NCI-H446 (cell line): ENCODE measurements at places on chromosomes 5 and 9.

- no peak for DNase-seq
These were observed 335.7 kb upstream of the IZUMO3 start for GRCh38 chr9:24881361-24881760.

DNA sequence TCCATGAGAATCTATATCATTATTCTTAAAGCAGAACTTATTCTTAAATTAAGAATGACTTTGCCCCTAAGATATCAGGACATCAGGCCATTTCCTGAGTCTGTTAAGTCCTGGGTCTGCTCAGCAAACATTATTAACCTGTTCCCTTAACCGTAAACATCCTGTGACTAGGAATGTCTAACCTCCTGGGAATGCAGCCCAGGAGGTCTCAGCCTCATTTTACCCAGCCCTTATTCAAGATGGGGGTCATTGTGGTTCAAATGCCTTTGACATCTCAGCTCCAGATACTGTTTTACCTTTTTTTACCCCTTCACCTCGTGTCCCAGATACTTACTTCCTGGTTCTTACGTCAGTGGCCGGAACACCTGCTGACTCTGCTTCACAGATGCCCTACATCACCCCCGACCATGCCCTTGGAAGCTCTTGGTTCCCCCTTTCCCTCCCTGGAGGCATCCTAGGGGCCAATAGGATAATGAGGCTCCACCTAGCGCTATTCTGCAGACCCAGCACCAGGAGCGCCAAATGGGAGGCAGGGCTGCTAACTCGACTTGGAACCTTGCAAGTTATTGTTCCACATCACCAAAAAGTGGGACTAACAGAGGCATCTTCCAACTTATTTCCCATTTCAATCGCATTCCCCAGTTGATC lies 182.5 kb downstream of the MED10 start:
- DNase-seq = no peak

- no peak for DNase-seq
These were observed 194.6 kb downstream of the AOPEP start for GRCh38 chr9:94921092-94921471.

GRCh38 chr5:119255571-119256356 lies 100.1 kb upstream of the TNFAIP8 start:
- no peak for DNase-seq

GRCh38 chr5:129639331-129639730 lies 108.6 kb upstream of the MINAR2 start:
- DNase-seq = no peak

- no peak for DNase-seq
These were observed 591.7 kb downstream of the ZNF608 start for GRCh38 chr5:124154714-124155113.

DNA sequence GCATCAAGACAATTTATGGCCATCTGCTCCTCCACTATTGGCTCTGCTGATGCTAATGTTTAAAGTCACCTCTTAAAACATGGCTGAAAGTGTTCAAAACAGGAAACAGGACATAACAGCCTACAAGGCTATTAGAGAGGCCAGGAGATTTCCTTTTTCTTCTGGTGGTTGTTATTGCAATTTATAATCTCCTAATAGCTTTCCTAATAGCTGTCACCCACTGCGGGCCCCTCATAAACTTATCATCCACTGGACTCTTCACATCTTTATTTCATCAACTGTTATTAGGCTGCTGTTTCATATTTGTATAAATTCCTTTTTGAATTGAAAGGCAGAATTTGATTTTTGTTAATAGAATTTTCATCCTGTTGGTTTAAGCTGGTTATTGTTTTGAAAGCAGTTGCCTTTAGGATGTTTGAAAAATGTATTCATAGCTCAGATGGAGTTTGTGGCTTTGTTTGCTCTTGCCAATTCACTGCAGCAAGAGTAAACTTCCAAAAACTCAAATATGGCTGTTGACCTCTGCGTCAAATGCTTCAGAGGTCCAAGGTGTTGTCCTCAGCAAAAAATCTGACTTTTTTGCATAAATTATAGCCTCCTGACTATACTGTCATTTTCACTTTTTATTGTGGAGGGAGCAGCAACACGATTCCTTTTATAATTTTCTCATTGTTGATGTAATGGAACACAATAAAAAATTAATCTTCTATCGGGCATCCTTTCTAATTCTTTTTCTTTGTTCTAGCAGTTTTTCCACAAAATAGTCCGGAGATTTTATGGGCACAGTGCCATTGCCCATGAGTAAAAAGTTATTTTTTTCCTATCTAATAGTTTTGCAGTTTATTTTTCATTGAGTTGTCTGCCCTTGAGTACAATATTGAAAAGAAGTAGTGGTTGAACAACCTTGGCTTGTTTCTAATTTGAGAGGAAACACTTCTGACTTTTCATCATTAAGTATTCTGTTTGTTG lies 69.3 kb downstream of the MAT2B start:
- DNase-seq = no peak

- DNase-seq = no peak
These were observed 42.4 kb downstream of the CWC27 start for GRCh38 chr5:64811050-64811640.

GRCh38 chr5:7220156-7220555 lies 175.8 kb upstream of the ADCY2 start:
- DNase-seq = no peak

DNA sequence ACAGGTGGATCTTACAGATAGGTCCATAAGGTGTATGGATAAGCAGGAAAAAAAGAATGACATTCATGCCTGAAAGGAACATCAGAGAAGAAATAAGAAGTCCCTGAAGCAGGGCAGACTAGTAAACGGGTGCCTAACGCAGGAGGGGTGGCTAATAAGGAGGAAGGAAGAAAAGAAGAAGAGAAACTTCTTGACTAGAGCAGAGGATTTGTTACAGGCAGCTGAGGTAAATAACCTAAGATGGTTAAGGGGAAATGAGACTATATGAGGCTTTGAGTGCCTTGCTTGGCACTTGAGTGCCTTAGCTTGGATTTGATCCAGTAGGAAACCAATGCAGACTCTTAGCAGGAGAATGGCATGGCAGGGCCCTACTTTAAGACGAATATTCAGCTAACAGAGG lies 313.5 kb upstream of the PDE4D start:
- no peak for DNase-seq

DNA sequence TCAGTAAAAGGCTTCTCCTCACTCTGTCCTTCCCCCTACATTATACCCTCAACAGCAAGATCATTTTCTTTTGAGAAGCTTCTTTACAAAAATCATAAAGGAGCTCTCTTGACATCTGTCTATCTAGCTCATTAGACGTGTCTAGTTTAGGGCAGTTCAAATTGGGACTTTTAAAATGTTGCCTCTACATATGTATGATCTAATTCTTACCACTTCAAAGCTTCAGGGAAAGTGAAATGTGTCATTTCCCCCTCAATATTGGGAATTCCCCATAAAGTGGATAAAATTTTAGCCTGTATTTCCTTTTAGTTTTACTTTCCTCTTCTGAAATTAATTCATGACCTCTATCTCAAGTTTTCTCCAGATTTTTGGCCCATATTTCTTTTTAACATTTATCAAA lies 323.7 kb downstream of the ARRDC3 start:
- DNase-seq = no peak
